Naive B cell (primary cell): ENCODE measurements at places on chromosomes 4 and X. TPM values are rescaled to one million over a fixed set of nuclear protein-coding genes. Genes with fewer than 3 reads are reported as not detected.

The NLRP2B gene
- not detected for polyA plus RNA-seq

The MBNL3 gene
- polyA plus RNA-seq: 92.1 TPM

The CCSER1 gene
- polyA plus RNA-seq: 11.5 TPM

The GIMD1 gene
- not detected for polyA plus RNA-seq

The YIPF7 gene
- polyA plus RNA-seq: not detected

The DMRTC1 gene
- 0.21 TPM for polyA plus RNA-seq

The AKAP14 gene
- not detected for polyA plus RNA-seq

The CXorf49 gene
- not detected for polyA plus RNA-seq

The BEX4 gene
- 74.0 TPM for polyA plus RNA-seq

The BTC gene
- not detected for polyA plus RNA-seq

The ARHGEF6 gene
- 48.7 TPM for polyA plus RNA-seq

The DUSP9 gene
- not detected for polyA plus RNA-seq

The STPG2 gene
- 0.25 TPM for polyA plus RNA-seq

The FDCSP gene
- not detected for polyA plus RNA-seq

The CXorf65 gene
- polyA plus RNA-seq: 6.2 TPM

The SPON2 gene
- polyA plus RNA-seq: 4.1 TPM

The LRP2BP gene
- 0.91 TPM for polyA plus RNA-seq

The ANK2 gene
- polyA plus RNA-seq: not detected

The MYL5 gene
- 12.7 TPM for polyA plus RNA-seq

The EGFL6 gene
- not detected for polyA plus RNA-seq

The BEND2 gene
- polyA plus RNA-seq: 0.16 TPM

The TBC1D9 gene
- polyA plus RNA-seq: 4.4 TPM

The PPBP gene
- 32.9 TPM for polyA plus RNA-seq

The STATH gene
- polyA plus RNA-seq: not detected

The ZNF518B gene
- 22.2 TPM for polyA plus RNA-seq

The NEIL3 gene
- not detected for polyA plus RNA-seq

The SLIT2 gene
- polyA plus RNA-seq: not detected

The C1GALT1C1 gene
- polyA plus RNA-seq: 12.5 TPM

The SSX4 gene
- polyA plus RNA-seq: not detected

The TEX11 gene
- not detected for polyA plus RNA-seq

The RNF212 gene
- 1.6 TPM for polyA plus RNA-seq

The CDKL2 gene
- not detected for polyA plus RNA-seq

The TMEM31 gene
- polyA plus RNA-seq: not detected

The WDR17 gene
- polyA plus RNA-seq: 0.41 TPM

The CPEB2 gene
- 2.9 TPM for polyA plus RNA-seq

The L1CAM gene
- 1.8 TPM for polyA plus RNA-seq

The CNKSR2 gene
- 13.1 TPM for polyA plus RNA-seq

The MEPE gene
- polyA plus RNA-seq: not detected

The VCX3B gene
- not detected for polyA plus RNA-seq

The RNF175 gene
- polyA plus RNA-seq: not detected

The CT45A3 gene
- not detected for polyA plus RNA-seq

The PI4K2B gene
- 8.9 TPM for polyA plus RNA-seq

The POLN gene
- polyA plus RNA-seq: 0.79 TPM

The UGT2B11 gene
- polyA plus RNA-seq: not detected

The TMEM271 gene
- not detected for polyA plus RNA-seq

The MAGEB16 gene
- not detected for polyA plus RNA-seq

The CORIN gene
- polyA plus RNA-seq: not detected

The SCLT1 gene
- polyA plus RNA-seq: 8.6 TPM

The PHKA1 gene
- polyA plus RNA-seq: not detected

The PABPC5 gene
- not detected for polyA plus RNA-seq

The C1QTNF7 gene
- not detected for polyA plus RNA-seq

The PRDM8 gene
- polyA plus RNA-seq: 1.7 TPM

The TBC1D25 gene
- 22.4 TPM for polyA plus RNA-seq

The TMPRSS11A gene
- polyA plus RNA-seq: not detected

The NUP62CL gene
- 1.3 TPM for polyA plus RNA-seq
